GM19239 (cell line): ENCODE measurements at places on chromosomes 4 and X.

DNA sequence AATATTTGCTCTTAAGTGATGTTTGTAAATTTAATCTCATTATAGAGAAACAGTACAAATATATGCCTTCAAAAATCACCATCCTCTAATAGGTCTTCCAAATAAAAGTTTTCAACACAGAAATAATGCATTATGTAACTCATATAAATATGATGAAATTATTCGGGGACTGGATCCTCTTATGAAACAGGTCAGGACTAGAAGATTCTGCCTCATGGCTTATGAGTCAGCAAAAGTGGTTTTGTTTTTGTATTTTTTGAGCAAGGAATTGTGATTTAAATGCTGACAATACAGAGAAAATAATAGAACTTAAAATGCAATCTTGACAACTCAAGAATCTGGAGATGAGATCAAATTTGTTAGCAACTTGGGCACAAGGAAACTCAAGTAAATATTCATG is 179.7 kb upstream of the NDP start:
- DNase-seq = no peak

DNA sequence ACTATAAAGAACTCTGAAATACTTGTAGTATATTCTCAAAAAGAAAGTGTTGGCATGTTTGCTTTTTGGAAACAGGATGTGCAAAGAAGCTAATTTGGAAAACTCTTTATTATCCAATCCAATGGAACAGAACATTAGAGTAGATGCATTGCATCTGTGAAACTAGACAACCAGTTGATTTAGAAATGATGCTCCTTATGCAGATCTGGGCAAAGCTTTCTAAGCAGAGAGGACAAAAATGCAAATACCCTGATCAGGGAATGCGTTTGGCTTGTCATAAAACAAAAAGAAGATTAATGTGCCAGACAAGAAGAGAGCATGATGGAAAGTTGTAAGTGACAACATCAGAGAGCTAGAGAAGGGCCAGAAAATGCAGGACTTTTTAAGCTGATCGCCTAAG is 142.3 kb downstream of the RCHY1 start:
- no peak for DNase-seq

- no peak for DNase-seq
Observed at GRCh38 chr4:1200425-1201035, 28.1 kb upstream of the SPON2 start.

- DNase-seq = no peak
Observed at GRCh38 chr4:59553721-59554091, 1646.4 kb upstream of the ADGRL3 start.

DNA sequence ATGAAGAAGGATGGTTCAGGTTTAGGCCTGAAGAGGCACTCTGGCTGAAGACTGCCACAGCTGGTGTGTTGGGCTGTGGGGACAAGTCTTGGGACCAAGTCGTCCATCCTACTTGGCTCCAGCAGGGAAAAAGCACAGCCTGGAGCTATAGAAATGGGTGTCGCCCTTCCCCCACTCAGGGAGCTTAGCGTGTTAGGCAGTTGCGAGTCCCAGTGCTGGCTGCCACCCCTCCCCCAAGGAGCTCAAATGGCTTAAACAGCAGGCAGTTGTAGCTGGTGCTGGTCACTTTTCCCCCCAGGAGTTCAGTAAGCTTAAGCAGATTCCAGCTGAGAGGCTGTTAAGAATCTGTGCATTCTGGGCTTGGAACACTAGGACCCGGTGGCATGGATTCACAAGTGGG is 319.5 kb upstream of the POF1B start:
- no peak for DNase-seq

GRCh38 chr4:7906171-7906701 is 33.4 kb downstream of the AFAP1 start:
- no peak for DNase-seq

GRCh38 chrX:41730081-41730480 is 6.1 kb downstream of the GPR82 start:
- no peak for DNase-seq

- DNase-seq = no peak
Observed at GRCh38 chr4:106268786-106269185, 47.2 kb downstream of the TBCK start.

DNA sequence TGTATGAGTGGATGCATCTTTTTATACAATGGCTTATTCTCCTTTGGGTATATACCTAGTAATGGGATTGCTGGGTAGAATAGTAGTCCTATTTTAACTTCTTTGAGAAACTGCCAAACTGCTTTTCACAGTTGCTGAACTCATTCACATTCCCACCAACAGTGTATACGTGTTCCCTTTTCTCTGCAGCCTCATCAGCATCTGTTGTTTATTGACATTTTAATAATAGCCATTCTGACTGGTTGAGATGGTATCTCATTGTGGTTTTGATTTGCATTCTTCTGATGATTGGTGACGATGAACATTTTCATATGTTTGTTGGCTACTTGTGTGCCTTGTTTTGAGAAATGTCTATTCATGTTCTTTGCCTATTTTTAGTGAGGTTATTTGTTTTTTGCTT is 687.0 kb upstream of the EPHA5 start:
- no peak for DNase-seq

- DNase-seq = no peak
Observed at GRCh38 chr4:183403961-183404360, 40.5 kb upstream of the CDKN2AIP start.

DNA sequence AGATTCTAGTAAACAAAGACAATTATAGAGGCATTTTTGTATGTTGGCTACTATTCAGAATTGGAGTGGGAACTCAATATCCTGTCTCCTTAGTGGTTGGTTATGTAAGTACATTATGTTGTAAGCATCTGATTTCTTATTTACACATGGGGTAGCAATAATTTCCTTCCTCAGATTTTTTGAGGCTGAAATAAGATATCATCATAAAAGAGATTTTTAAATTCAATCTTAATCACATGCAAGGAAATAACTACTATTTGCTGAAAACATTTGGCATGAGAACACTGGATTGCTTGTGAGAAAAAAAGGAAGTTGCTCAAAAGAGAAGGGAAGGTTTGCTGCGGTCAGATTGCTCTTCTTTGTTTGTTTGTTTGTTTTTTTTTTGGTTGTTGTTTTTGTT is 437.7 kb upstream of the HS3ST1 start:
- DNase-seq = no peak

DNA sequence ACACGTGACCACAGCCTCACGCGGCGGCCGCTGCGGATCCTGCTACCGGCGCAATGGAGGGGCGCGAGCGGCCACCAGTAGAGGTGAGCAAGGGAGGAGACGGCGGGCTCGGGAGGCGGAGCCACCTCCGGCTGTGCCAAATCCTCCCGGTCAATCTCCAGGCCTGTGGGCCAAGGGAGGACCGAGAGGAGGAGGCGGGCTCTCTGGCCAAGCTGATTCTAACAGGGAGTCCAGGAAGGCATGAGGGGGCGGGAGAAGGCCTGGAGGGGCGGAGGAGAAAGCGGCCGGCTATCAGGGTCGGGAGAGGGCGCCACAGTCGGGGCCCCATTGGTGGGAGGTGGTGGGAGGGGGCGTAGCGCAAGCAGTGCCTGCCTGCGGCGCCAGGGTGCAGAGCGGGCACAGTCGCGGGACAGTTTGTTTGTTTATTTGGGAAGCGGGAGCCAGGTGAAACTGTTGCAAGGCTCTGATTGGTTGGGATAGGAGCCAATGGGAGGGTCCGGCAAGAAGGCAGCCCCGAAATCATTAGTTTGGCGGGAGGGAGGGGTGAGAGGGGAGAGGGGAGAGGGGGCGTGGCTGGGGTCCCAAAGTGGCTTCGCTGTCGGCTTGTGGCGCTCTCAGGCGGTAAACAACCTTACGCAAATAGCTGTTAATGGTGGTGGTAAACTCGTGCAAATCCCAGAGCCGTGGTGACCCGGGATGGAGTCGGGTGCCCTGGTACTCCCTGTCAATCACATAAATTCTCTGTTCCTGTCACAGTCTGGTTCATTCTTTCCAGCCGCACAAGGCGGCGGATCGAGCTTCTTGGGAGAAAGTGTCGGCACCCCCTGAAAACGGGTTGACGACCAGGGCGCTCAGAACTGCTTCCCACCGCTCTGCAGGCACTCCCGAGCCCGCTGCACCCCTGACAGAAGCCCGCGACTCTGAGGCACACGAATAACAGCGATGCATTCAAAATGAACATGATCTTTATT is at the start of gene IRS4:
Gene IRS4, minus strand, starts transcription at position 55 of the 971 bp plus-strand sequence.
- no peak for DNase-seq

- DNase-seq = no peak
Observed at GRCh38 chrX:68536429-68536828, 37.6 kb downstream of the YIPF6 start.

GRCh38 chr4:180456928-180457327 is 1786.3 kb upstream of the TENM3 start:
- no peak for DNase-seq

DNA sequence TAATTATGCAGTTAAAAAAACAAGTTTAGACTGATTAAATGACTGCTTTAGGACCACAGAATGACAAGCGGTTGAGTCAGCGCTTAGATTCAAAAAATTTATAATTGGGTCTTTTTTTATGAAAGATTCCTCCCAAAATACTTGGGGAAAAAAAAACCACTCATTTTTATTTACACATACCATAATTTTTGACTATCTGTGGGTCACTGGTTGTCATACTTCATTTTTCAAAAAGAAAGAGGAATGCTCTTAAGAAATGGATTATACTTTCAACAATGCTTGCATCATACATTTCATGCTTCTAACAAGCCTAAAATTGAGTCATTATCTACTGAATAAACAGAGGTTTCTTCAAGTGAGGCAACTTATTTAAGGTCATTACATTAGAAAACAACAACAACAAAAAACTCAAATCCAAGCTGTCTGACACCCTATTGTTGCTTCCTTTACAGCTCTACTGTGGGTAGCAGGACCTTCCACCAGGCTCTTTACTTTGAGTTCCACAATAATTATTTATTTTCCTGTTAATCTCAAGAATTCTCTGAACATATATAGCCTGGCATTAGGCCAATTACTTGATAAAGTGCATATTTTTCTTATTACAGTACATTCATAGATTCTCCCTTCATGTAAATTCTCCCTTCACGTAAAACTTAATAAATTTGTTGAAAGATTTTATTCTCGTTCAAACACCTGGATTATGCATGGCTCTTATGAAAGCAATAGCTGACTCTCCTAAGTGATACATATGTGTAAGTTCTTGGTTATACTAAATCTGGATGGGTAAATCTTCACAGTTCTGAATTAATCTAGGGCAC is 445.5 kb downstream of the PCDH10 start:
- no peak for DNase-seq

GRCh38 chrX:55004231-55004630 is 4.1 kb downstream of the APEX2 start:
- no peak for DNase-seq

DNA sequence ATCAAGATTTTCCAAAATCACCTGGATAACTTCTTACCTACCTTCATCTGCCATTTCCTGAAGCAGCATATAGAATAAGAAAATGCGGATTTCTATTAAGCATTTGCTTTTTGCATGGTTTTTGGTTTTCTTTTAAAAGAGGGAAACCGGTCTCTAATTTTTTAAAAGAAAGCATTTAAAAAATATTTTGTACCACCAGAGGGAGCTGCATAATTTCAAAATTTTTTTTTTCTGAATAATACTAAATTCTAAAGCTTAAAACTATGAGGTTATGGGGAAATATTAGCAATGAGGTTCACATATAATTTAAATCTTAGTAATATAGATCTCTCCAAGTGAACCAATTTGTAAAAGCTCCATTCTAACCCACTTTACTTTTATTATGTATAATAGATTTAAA is 137.7 kb upstream of the TENT5D start:
- no peak for DNase-seq

DNA sequence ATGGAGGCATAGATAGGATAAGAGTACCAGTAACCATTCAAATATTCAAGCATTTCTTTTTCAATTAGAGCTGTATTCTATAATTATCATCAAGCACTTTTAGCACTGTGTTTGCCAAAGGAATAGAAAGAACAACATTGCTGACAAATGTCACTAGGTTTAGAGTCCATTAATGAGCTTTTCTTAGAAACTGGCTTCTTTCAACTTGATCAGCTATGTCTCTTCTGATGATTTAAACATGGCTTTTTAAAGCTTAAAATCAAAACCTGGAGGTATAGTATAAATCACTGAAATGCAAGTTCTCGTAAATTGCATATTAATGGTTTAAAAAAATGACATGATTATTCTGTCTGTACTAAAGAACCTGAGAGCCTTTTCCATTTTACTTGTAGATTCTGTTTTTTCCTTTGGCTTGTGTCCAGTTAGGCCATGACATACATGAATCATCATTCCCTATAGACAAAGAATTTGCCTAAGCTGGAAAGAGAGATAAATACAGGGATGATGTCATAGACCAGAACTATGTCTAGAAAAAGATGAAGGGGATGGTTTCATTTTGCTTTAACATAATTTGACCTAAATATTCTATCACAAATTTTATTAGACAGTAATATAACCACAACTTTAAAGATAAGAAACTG is 340.1 kb upstream of the CTSO start:
- no peak for DNase-seq

- DNase-seq = no peak
Observed at GRCh38 chr4:92359491-92359890, 55.7 kb downstream of the GRID2 start.
